ENCODE measurements at places on chromosomes 5 and 9. TPM values are rescaled to one million over a fixed set of nuclear protein-coding genes. Genes with fewer than 3 reads are reported as not detected.

DNA sequence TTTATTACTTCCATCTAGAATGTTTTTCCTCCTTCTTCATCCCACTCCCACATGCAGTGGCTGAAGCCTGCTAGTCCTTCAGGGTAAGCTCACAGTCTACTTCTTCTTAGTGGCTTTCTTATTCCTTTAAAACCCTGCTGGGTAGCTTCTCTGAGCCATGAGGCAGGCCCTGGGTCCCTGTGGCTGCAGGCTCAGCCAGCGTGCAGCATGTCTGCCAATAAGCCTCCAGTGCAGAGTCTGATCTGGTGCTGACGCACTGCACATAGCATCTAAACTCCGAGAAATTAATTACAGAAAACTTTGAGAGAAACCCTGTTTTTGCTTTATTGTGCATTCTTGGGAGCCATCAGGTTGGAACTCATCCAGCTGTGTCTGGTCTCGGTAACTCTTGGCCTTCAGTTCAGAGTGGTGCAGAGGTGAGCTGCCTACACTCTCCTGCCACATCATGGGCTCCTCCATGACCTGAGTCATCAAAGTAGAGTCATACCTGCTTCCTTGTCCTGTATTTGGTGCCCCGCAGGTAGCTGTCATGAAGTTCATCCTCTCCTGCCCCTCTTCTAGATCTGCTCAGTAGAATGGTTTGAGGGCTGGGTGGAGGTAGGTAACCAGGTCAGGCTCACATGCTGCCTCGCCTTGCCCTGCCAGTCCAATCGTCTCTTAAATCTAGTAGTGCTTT is 339.4 kb downstream of the KDM4C start:
- no peak for DNase-seq

DNA sequence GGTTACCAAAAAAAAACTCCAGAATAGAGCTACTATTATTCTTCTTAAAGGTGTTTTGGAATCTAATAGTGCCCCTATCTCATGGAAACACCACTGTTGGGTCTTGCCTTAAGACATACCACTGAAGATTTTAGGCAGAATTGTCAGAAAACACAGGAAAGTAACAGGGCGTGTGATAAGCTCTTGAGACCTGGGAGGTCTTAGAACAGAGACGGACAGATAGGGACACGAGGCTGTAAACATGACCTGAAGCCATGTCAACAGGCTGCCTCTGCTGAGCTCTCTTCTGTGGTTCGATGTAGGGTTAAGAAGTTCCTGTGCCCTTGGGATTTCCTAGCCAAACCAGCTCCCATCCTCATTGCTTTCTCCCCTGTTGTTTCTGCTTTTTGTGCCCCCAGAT is 69.3 kb downstream of the CTSL start:
- DNase-seq: no peak

DNA sequence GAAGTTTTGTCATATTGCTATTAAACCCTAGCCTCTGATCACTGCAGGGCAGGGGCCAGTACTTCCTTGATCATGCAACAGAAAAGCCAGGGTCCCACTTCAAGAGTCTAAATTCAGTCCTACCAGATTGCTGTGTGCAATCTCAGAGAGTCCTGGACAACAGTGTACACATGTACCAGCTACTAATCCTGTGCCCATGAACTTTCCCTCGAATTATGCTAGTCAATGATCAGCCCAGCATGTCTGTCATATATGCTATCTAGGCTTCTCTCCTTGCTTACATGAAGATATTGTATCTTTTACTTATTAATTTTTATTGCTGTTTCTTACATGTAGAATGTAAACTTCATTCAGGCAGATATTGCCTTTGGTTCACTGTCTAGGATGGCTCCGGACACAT is 367.0 kb downstream of the NTRK2 start:
- DNase-seq: no peak

GRCh38 chr5:136615251-136616119 is 250.1 kb upstream of the TRPC7 start:
- DNase-seq: no peak

DNA sequence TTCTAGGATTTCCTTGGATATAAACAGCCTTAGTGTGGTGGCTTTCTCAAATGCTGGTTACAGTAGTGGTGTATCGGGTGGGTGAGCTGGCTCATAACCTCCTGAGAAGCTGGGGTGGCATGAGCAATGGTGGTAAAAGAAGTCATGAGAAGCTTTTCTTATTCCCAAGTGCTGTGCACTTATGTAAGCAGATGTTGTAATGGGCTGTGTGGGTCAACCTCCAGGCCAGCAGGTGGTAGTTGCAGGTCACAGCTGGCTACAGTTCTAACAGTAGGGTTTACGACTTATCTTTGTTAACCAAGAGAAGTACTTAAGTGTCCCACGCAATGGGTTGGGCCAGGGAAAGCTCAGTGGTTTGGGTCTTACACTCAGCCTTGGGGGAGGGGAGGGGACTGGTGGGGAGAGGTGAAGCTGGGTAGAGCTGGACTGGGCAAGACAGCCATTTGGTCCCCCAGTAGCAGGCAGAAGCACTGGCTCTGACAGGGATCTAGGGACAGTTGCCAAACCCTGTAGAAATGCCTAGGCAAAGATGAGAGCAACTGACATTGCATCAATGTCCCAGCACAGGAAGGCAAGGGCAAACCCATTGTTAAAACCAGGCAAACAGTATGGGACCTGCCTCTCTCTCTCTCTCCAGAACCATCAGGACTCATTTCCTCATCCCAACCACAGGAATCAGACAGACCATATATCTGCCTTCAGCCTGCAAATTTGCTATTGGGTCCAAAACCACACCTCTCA is 76.8 kb downstream of the RNF130 start:
- DNase-seq: no peak

GRCh38 chr9:110049699-110050450 is 158.1 kb downstream of the C9orf152 start:
- no peak for DNase-seq

DNA sequence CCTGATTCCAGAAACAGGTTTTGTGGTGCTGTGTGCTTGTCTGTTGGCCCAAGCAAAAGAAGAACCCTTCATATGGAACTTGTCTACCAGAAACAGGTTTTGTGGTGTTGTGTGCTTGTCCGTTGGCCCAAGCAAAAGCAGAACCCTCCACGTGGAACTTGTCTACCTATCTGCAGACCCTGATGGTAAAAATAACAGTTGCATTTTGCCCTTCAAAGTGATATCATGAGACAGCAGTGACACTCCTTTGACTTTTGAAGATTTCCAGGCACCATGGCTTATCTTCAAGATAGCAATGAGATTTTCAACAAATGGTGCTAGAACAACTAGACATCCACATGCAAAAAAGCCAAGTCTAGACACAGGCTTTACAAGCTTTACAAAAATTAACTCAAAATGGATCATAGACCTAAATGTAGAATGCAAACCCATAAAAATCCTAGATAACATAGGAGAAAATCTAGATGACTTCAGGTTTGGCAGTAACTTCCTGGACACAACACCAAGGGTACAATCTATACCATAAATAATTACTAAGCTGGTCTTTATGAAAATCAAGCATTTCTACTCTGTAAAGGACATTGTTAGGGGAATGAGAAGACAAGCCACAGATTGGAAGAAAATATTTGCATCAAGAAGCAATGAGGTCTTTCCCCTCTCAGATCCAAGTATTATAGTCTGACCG is 16.8 kb downstream of the MACROH2A1 start:
- DNase-seq: no peak

- DNase-seq: no peak
Observed at GRCh38 chr9:33180526-33181184, 13.5 kb upstream of the B4GALT1 start.

DNA sequence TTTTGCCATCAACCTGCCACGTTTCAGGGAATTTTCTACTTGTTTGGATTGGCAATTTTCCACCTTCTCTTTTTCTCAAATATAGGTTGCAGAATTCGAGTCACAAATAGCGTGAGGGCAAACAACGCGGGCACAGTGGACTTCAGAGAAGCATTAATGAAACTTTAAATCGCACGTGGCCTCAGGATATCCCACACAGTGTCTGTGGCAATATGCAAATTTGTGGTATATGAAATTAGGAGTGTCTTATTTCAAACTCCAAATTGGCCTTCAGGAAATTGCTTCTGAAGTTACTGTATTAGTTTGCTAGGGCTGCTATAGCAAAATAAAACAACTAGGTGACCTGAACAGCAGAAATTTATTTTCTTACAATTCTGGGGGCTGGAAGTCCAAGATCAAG is 91.2 kb downstream of the MTRR start:
- no peak for DNase-seq

GRCh38 chr9:32456564-32456963 is 69.4 kb downstream of the RIGI start:
- DNase-seq: no peak

- no peak for DNase-seq
Observed at GRCh38 chr5:159508344-159508743, 178.1 kb upstream of the IL12B start.

PTPRD gene
- 0.49 TPM for total RNA-seq

FSTL4 gene
- total RNA-seq: 5.7 TPM

ALDOB gene
- 43.3 TPM for total RNA-seq

FBN2 gene
- 0.24 TPM for total RNA-seq

SLC34A1 gene
- total RNA-seq: 0.29 TPM

ADRA1B gene
- 0.64 TPM for total RNA-seq

TMEM252 gene
- not detected for total RNA-seq

ADAMTS16 gene
- total RNA-seq: 0.64 TPM
